ENCODE measurements at places on chromosomes 12 and 14.

DNA sequence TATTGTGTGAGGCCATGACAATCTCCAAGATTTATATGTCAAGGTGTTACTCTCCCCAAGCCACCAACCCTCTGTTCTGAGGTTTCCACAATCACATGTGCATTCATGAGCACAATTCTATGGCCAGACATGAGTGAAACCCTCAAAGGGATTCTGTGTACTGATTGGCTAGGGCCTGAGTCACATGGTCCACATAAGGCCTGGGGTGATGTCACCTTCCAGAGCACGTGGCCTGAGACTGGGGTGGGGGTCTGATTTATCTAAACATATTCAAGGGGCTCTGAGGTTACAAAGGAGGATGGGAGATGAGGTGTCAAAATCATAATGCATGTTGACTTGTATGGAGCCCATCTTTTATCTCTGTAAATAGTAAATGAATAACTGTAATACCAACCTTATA is 1369.9 kb upstream of the TMEM132C start:
- no peak overlapping the region for H3K4me3 ChIP-seq
- H3K4me1 ChIP-seq = no peaks in the 10 kb centered on the region
- no peaks in the 10 kb centered on the region for H3K27me3 ChIP-seq
- no peak for DNase-seq
- H3K27ac ChIP-seq = no peak overlapping the region

GRCh38 chr12:27780612-27781408 is 774 bp upstream of the MANSC4 start:
- H3K27me3 ChIP-seq = no peaks in the 10 kb centered on the region
- H3K36me3 ChIP-seq = no peaks in the 10 kb centered on the region
- H3K4me1 ChIP-seq = peaks cover 20% of the 10 kb centered on the region
- H3K4me3 ChIP-seq = peak overlapping the region; percentile 90

DNA sequence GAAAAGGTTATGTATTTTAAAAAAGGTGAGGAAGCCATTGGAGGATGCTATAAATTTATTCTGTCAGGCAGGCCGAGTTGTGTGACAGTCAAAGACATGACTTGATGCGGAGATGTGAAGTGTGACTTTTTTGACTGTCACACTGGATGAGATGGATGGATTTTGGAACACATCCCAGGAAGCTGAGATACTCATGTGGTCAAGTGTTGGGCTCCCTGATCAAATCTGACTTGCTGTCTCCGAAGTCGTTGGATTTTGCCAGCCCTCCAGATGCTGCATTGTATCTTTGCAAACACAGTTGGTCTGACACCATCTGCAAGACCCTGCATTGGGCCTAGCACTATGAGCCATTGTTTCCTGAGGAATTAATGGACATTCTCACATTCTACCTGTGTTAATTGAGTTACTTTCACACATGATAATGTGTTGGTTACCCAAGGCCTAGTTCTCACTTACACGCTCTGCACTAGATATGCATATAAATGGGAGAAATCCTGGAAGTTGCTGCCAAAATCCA is 204.0 kb upstream of the PRKD1 start:
- H3K36me3 ChIP-seq = no peaks in the 10 kb centered on the region
- DNase-seq = no peak
- H3K4me3 ChIP-seq = no peak overlapping the region
- H3K4me1 ChIP-seq = no peaks in the 10 kb centered on the region
- H3K27ac ChIP-seq = no peak overlapping the region

DNA sequence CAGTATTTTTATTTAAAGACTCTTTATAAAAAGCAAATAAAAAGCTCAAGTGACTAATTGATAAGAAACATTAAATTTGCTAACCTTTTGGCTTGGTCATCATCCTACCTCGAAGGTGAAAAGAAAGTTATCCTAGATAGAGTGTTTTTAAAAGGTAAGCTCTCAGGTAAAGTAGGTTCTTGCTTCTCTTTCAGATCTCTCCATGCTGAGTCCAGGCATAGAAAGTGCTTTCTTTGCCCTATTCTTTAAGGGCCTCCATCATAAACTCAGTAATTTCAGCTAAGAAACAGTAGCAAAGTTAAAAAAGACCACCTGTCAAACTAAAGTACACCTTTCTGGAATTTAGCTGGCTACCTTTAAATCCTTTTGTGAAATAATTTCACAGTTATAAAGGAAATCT is 20.6 kb upstream of the ANHX start:
- H3K4me1 ChIP-seq = no peaks in the 10 kb centered on the region
- H3K36me3 ChIP-seq = no peaks in the 10 kb centered on the region
- H3K27me3 ChIP-seq = no peaks in the 10 kb centered on the region
- H3K4me3 ChIP-seq = no peak overlapping the region
- H3K27ac ChIP-seq = no peak overlapping the region

- no peak overlapping the region for H3K27ac ChIP-seq
- no peaks in the 10 kb centered on the region for H3K4me1 ChIP-seq
- no peak for DNase-seq
- H3K4me3 ChIP-seq = no peak overlapping the region
Measured at GRCh38 chr14:80867091-80867490, 74.4 kb downstream of the CEP128 start.

DNA sequence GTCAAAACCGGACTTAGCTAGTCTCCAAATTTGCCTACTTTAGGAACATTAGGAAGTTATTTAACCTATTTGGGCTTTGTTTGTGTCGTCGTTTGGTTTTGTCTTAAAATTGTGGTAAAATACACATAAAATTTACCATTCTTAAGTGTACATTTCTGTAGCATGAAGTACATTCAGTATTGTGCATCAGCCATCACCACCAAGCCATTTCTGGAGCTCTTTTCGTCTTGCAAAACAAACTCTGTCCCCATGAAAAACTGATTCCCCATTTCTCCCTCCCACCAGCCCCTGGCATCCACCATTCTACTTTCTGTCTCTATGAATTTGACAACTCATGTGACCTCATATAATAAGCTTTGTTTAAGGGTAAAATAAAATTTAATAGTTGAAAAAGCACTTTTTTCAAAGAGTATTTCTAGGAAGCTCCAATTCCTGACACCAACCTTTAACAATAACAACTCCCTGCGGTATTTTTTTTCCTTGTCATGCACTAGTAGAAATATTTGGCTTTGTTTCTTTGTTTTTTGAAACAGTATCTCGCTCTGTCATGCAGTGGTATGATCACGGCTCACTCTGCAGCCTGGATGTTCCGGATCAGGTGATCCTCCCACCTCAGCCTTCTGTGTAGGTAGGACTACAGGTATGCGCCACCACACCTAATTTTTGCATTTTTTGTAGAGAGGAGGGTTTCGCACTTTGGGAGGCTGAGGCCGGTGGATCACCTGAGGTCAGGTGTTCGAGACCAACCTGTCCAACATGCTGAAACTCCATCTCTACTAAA is 3.6 kb upstream of the UBC start:
- H3K27ac ChIP-seq = peak overlapping the region; percentile 100
- no peak for DNase-seq
- H3K27me3 ChIP-seq = no peaks in the 10 kb centered on the region
- peaks cover 8% of the 10 kb centered on the region for H3K36me3 ChIP-seq

DNA sequence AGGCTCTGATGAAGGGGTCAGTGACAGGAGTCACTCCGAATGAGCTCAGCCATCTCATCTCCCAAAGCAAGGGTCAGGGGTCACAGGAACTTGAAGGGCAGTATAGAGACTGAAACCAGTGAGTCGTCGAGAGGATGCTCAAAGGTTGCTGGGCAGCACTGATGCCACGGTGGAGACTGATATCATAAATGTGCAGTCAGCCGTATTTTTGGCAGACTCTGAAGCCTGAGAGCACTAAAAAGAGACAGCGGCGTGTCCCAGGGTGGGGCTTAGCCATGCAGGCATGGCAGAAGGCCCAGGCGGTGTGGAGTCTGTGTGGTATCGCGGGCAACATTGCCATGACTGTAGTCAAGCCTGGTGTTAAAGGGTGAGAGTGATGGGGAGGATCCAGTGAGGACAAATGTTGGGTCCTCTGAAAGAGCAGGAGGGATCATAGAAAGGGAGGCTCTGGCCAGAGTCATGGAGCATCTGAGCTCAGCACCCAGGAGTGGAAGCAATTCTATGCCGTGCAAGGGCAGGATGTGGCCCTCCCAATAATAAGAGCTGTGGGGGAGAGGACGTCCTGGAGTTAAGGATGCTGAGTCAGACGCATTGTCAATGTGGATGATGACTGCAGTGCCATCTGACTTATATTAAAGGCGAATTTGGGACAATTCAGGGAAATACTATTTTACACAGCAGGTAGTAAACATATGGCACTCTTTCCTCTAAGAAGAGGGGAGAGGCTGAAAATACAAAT is 241.2 kb upstream of the FKBP4 start:
- H3K4me3 ChIP-seq = no peak overlapping the region
- peak; percentile 10 for DNase-seq
- no peak overlapping the region for H3K27ac ChIP-seq
- H3K36me3 ChIP-seq = no peaks in the 10 kb centered on the region
- H3K4me1 ChIP-seq = no peaks in the 10 kb centered on the region
- H3K27me3 ChIP-seq = no peaks in the 10 kb centered on the region

GRCh38 chr14:78700236-78700635 is 530.1 kb downstream of the NRXN3 start:
- H3K27me3 ChIP-seq = no peaks in the 10 kb centered on the region
- no peak for DNase-seq
- no peak overlapping the region for H3K27ac ChIP-seq
- no peak overlapping the region for H3K4me3 ChIP-seq
- H3K36me3 ChIP-seq = no peaks in the 10 kb centered on the region

DNA sequence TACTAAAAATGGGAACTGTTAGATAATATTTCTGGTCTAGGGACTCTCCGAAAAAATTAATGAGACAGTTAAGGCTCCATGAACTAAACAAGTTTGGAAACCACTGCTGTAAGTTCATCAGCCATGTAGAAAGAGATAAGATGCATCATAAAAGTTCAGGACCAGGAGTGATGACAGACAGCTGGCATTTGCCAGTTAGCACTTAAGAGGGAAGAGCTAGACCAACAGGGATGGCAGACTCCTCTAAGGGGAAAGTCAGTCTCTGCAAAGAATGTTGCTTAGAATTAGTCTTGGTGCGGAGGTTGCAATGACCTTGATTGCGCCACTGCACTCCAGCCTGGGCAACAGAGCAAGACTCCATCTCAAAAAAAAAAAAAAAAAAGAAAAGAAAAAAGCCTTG is 129.4 kb downstream of the SYNE2 start:
- no peaks in the 10 kb centered on the region for H3K4me1 ChIP-seq
- peaks cover 17% of the 10 kb centered on the region for H3K36me3 ChIP-seq
- H3K27ac ChIP-seq = no peak overlapping the region
- DNase-seq = no peak
- H3K4me3 ChIP-seq = no peak overlapping the region

- H3K36me3 ChIP-seq = no peaks in the 10 kb centered on the region
- H3K27me3 ChIP-seq = no peaks in the 10 kb centered on the region
- DNase-seq = peak; percentile 68
Measured at GRCh38 chr12:131046813-131047788, 93.4 kb downstream of the ADGRD1 start.

DNA sequence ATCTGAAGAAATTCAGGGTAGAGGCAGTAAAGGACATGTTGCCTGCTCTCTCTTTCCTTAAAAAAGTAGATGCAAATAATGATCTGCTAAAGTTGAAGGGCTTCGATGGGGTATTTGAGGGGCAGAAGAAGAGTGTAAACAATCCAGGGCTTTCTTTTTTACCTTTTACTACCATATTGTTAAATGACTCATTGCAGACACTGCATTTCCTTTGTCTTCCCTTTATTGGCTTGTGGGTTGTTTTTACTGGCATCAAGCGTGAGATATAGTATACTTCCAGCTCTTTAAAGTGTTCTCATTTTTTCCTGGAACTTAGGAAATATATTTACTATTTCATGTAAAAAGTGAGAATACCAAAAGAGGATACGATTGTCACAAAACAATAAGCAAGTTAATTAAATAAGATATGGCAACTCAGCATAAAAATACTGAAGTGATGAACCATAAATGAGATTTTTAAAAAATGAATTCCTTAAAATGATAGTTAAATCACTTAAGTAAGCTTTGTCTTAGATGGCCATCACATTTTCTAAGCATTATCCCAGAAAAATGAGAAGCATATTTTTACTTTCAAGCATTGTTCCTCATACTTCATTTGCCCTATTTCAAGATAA is 72.3 kb upstream of the KRAS start:
- no peak for DNase-seq
- no peak overlapping the region for H3K27ac ChIP-seq
- no peaks in the 10 kb centered on the region for H3K27me3 ChIP-seq
- H3K4me1 ChIP-seq = no peaks in the 10 kb centered on the region
- no peak overlapping the region for H3K4me3 ChIP-seq
- H3K36me3 ChIP-seq = no peaks in the 10 kb centered on the region

DNA sequence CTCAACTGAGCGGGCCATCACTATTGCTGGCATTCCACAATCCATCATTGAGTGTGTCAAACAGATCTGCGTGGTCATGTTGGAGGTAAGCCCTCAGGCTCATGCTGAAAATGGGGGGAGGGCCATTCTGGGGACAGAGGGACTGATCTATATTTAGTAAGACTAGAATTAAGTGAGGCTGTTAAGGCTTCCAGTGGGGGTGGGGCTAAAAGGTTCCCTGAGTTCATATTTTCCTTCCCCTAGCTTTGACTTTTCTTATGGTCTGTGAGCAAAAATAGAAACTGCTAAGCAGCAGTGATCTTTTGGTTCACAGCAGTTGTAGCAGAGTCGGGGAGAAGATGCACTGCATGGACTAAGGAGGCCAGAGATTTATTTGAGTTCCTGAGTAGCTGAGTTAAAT is 9.2 kb downstream of the PCBP2 start:
- H3K36me3 ChIP-seq = peaks cover 100% of the 10 kb centered on the region
- no peak overlapping the region for H3K4me3 ChIP-seq
- H3K27me3 ChIP-seq = no peaks in the 10 kb centered on the region
- no peak for DNase-seq

DNA sequence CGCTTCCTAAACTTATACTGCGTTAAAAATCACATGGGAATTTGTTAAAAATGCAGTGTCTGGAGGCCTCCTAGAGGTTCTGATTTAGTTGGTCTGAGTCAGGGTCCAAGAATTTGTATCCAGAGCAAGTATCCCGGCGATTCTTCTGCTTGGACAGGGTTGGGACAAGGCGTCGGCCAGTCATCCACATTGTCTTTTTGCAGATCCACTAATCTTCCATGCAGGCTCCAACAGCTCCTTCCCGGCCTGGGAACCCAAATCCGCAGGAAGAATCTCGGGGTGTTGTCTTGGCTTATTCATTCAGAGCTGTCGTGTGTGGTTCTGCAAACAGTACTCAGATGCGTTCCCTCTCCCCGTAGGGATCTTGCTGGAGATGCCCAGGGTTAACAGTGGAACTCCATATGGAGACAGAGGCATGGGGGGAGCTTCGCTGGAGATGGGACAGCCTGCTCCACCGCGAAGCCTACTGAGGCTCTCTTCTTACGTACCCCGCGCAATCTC is 25.3 kb downstream of the GPRC5D start:
- no peaks in the 10 kb centered on the region for H3K27me3 ChIP-seq
- peak overlapping the region; percentile 57 for H3K4me3 ChIP-seq
- H3K27ac ChIP-seq = peak overlapping the region; percentile 8
- no peaks in the 10 kb centered on the region for H3K36me3 ChIP-seq
- no peak for DNase-seq
- no peaks in the 10 kb centered on the region for H3K4me1 ChIP-seq

GRCh38 chr12:3432176-3432742 is 58.7 kb upstream of the PRMT8 start:
- no peak overlapping the region for H3K27ac ChIP-seq
- no peak for DNase-seq
- H3K4me3 ChIP-seq = no peak overlapping the region
- peaks cover 3% of the 10 kb centered on the region for H3K4me1 ChIP-seq
- no peaks in the 10 kb centered on the region for H3K27me3 ChIP-seq

Data from upper lobe of right lung (tissue), 1 donor.